Sigmoid colon (tissue), 7 donors: ENCODE measurements at places on chromosomes 4 and X.
A peak's percentile ranks its signal among the peaks of the same experiment; 100 is the strongest.

- H3K4me3 ChIP-seq, result no peak overlapping the region
- no peaks in the 10 kb centered on the region for H3K4me1 ChIP-seq
- H3K27me3 ChIP-seq, result no peaks in the 10 kb centered on the region
- no peaks in the 10 kb centered on the region for H3K36me3 ChIP-seq
- DNase-seq, result no peak
Observed at GRCh38 chrX:120200851-120201250, 42.4 kb downstream of the RHOXF2 start.

GRCh38 chr4:70183940-70184246 is 11.6 kb upstream of the ODAM start:
- H3K27me3 ChIP-seq, result no peaks in the 10 kb centered on the region
- no peak overlapping the region for H3K4me3 ChIP-seq
- no peaks in the 10 kb centered on the region for H3K4me1 ChIP-seq
- H3K36me3 ChIP-seq, result no peaks in the 10 kb centered on the region
- H3K27ac ChIP-seq, result no peak overlapping the region

- H3K4me3 ChIP-seq, result no peak overlapping the region
- no peak for DNase-seq
- H3K4me1 ChIP-seq, result no peaks in the 10 kb centered on the region
- H3K36me3 ChIP-seq, result no peaks in the 10 kb centered on the region
- H3K27me3 ChIP-seq, result no peaks in the 10 kb centered on the region
Observed at GRCh38 chr4:144509088-144510015, 136.6 kb upstream of the HHIP start.

DNA sequence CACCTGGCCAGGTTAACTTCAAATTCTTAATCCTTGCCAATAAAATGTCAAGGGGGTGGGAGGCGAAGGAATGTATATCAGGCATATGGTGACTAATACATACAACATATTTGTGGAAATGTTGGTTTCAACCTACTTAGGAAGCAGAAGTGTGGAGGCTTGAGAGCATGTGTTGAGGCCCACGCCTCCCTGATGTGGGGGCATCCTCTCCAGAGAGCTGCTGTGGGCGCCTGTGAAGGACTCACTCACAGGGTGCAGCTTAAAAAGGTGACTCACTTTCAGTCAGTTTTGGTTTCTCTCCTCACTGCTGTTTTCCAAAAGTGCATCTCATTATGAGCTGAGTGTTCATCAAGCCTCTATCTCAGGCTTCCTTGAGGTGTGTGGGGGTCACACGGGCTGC is 27.5 kb downstream of the LNX1 start:
- no peak for DNase-seq
- H3K4me3 ChIP-seq, result no peak overlapping the region
- H3K36me3 ChIP-seq, result no peaks in the 10 kb centered on the region
- no peaks in the 10 kb centered on the region for H3K4me1 ChIP-seq
- no peaks in the 10 kb centered on the region for H3K27me3 ChIP-seq

DNA sequence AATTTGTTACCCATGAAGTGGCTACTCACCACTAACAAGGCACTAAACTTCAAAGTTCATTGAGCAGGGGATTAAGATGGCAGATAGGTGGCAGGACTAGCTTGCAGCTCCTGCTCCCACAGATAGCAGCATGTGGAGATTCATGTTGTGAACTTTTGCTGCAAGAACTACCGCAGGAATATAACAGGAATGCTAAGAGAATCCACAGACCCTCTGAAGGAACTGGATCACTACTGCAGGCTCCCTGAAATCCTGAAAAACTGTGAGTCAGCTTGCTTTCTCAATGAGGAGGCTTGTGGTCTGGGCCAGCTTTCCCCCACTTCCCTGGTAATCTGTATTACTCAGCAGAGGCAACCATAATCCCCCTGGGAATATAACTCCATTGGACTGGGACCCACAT is 118.5 kb upstream of the VCX2 start:
- no peak for DNase-seq
- no peaks in the 10 kb centered on the region for H3K36me3 ChIP-seq

DNA sequence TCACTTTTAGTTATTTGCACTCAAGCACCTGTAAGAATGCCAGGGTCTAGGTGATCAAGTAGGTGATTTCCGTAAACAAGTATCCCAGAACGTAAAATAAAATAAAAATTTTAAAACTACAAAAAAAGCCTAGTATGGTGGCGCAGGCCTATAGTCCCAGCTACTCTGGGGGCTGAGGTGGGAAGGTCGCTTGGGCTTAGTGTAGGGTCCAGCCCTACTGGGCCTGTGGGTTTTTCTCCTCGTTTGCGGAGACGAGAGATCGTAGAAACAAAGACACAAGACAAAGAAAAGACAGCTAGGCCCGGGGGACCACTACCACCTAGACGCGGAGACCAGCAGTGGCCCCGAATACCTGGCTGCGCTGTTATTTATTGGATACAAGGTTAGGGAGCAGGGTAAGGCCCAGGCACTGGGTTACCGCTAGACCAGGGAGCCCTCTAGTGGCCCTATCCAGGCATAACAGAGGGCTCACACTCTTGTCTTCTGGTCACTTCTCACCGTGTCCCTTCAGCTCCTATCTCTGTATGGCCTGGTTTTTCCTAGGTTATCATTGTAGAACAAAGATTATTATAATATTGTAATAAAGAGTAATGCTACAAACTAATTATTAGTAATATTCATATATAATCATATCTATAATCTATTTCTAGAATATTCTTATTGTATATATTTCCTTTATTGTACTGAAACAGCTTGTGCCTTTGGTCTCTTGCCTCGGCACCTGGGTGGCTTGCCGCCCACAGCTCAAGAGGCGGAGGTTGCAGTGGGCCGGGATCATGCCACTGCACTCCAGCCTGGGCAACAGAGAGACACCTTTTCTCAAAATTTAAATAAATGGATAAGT is 38.4 kb downstream of the SAGE1 start:
- no peak for DNase-seq
- no peaks in the 10 kb centered on the region for H3K36me3 ChIP-seq
- no peak overlapping the region for H3K27ac ChIP-seq
- H3K4me1 ChIP-seq, result no peaks in the 10 kb centered on the region
- H3K27me3 ChIP-seq, result no peaks in the 10 kb centered on the region

- no peak overlapping the region for H3K27ac ChIP-seq
- no peak for DNase-seq
- no peak overlapping the region for H3K4me3 ChIP-seq
- no peaks in the 10 kb centered on the region for H3K36me3 ChIP-seq
Observed at GRCh38 chr4:17327591-17327990, 184.3 kb downstream of the QDPR start.

GRCh38 chr4:31052519-31052918 is 332.4 kb downstream of the PCDH7 start:
- no peak for DNase-seq
- no peaks in the 10 kb centered on the region for H3K36me3 ChIP-seq
- no peaks in the 10 kb centered on the region for H3K27me3 ChIP-seq
- H3K27ac ChIP-seq, result no peak overlapping the region

GRCh38 chrX:19372547-19373331 is 29.0 kb downstream of the PDHA1 start:
- H3K36me3 ChIP-seq, result no peaks in the 10 kb centered on the region
- H3K27me3 ChIP-seq, result peaks cover 3% of the 10 kb centered on the region
- H3K27ac ChIP-seq, result no peak overlapping the region
- peak; percentile 65 for DNase-seq

DNA sequence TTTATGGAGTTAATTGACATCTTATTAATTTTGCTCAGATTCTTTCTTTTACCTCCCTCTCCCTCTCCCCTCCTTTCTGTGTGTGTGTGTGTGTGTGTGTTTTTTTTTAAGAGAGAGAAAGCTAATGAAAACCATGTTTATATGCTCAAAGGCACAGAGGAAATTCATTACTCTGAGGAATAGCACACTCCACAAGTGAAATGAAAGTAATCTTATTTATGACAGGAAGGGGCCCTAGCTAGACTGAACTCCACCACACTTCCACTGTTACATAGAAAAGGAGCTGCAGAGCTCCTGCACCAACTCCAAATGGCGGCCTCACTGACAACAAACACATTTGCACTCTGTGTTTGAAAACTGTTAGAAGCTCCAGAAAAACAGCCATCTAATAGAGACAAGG is 150.6 kb downstream of the RASL11B start:
- H3K4me3 ChIP-seq, result no peak overlapping the region
- H3K27ac ChIP-seq, result peak overlapping the region; percentile 40
- peaks cover 52% of the 10 kb centered on the region for H3K4me1 ChIP-seq

GRCh38 chr4:164847967-164848649 is 28.9 kb upstream of the APELA start:
- H3K27ac ChIP-seq, result no peak overlapping the region
- H3K27me3 ChIP-seq, result no peaks in the 10 kb centered on the region
- no peak for DNase-seq
- no peak overlapping the region for H3K4me3 ChIP-seq

- H3K4me3 ChIP-seq, result no peak overlapping the region
- no peak for DNase-seq
- no peak overlapping the region for H3K27ac ChIP-seq
- H3K4me1 ChIP-seq, result peaks cover 9% of the 10 kb centered on the region
Observed at GRCh38 chr4:153110739-153111138, 93.5 kb upstream of the TRIM2 start.

GRCh38 chr4:113636438-113636818 is 125.1 kb downstream of the CAMK2D start:
- no peak for DNase-seq
- no peaks in the 10 kb centered on the region for H3K27me3 ChIP-seq
- no peaks in the 10 kb centered on the region for H3K36me3 ChIP-seq
- H3K4me1 ChIP-seq, result peaks cover 77% of the 10 kb centered on the region

DNA sequence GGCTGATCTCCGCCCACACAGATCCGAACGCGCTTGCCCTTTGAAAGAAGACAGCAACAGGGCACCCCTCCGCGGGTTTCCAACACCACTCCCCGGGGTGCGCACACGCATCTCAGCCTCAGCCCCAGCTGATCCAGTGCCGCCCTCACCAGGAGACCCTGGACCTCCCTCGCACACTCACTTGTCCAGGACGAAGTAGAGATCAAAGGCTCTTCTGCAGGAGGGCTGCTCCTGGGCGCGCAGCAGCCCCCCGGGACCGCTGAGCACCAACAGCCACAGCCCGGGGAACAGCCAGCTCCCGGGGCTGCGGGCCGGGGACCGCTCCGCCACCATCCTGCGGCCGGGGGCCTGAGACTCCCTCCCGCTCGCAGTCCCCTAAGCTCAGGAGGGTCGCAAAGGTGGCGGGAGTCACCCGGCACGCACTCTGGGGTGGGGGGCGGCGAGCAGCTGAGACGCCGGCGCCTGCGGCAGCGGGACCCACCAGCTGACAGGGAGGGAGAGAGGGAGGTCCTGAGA is 743 bp downstream of the ANTXR2 start:
- H3K36me3 ChIP-seq, result peaks cover 4% of the 10 kb centered on the region
- peaks cover 56% of the 10 kb centered on the region for H3K4me1 ChIP-seq
- DNase-seq, result peak; percentile 78
- H3K27ac ChIP-seq, result peak overlapping the region; percentile 94

DNA sequence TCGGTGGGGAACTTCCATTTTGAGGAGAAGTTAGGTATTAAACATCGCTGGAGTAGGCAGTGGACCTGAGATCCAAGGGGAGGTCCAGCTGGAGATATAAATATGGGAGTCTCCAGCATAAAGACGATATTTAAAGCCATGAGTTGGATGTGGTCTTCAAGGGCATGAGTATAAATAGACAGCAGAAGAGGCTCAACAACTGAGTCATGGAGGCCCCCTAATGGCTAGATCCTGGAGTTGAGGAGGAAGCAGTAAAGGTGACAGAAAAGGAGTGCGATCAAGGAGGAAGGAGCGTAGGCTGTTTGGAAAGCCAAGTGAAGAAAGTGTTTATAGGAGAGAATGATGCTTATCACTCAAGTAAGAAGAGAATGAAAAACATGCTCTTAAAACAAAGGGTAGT is 18.1 kb upstream of the APBB2 start:
- no peaks in the 10 kb centered on the region for H3K27me3 ChIP-seq
- no peak overlapping the region for H3K4me3 ChIP-seq
- DNase-seq, result no peak
- H3K27ac ChIP-seq, result no peak overlapping the region
- H3K36me3 ChIP-seq, result no peaks in the 10 kb centered on the region

DNA sequence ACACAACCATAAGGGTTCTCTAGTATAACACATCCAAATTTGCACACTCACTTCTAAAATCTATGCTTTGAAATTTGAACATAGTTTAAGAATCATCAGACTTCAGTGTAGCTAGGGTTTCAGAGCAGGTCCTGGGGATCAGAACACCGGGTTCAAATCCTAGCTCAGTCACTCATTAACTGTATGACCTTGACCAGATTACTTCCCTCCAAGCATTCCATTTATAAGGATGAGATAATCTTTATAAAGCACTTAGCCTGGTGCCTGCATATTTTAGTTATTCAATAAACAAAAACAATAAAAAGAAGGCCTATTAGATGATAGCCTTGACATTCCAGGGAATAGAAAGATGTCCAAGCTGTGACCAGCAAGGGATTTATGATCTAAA is 4.8 kb upstream of the STBD1 start:
- no peaks in the 10 kb centered on the region for H3K27me3 ChIP-seq
- H3K36me3 ChIP-seq, result no peaks in the 10 kb centered on the region
- H3K27ac ChIP-seq, result peak overlapping the region; percentile 16

DNA sequence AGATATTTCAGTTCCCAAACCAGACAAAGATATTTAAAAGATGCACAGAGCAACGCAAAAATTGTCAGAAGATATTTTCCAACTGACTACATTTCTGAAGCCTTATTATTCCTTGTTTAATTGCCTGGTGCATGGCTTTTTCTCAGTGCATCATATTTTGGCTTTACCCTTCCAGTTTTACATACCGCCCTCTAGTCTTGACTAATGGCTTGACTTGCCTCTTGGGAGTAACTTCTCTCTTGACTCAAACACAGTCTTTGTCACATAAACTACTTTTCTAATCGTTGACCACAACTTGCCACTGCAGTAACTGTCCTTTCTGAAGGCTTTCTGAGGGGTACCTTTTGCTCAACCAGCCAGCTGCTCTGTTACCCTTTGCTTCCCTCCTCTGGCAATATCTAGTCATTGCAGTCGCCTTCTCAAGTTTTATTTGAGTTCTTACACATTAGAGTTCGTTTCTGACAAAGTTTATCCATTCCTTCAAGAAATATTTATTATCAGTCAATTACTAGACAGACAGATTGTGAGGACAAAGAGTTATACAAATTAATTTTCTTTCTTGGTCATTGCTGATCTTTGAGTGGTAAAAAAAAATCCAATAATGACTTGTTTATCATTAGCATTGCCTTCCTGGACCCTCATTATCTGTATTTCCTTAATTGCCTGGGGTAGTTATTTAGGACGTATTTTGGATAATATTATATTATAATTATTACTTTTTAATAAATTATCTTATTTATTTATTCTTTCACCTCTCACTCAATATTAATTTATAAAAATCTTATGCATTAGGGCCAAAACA is 506.9 kb upstream of the PCDH10 start:
- no peaks in the 10 kb centered on the region for H3K4me1 ChIP-seq
- H3K27me3 ChIP-seq, result no peaks in the 10 kb centered on the region
- H3K27ac ChIP-seq, result no peak overlapping the region
- DNase-seq, result no peak
- H3K36me3 ChIP-seq, result no peaks in the 10 kb centered on the region

DNA sequence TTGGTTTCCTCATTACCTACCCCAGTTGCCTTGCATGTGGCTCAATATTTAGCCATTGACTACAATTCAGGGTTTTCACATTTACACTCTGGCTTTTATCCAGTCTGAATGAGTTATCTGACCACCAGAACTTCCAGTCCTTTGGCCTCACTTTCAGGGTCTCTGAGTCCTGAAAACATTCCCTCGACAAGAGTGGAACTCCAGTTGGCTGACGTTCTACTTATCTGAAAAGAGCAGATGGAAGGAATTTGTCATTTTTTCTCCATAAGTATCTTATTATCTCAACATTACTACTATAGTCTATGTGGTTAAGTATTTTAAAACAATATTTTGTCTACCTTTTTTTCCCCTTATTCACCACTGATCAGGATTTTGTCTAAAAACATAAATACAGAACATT is 5.2 kb upstream of the CASP6 start:
- no peaks in the 10 kb centered on the region for H3K27me3 ChIP-seq
- no peak for DNase-seq
- no peak overlapping the region for H3K4me3 ChIP-seq
- peaks cover 2% of the 10 kb centered on the region for H3K36me3 ChIP-seq
- H3K4me1 ChIP-seq, result no peaks in the 10 kb centered on the region
